ENCODE measurements at places on chromosomes 5 and 9.

GRCh38 chr9:87389936-87390335 lies 107.7 kb upstream of the DAPK1 start:
- no peak for DNase-seq

DNA sequence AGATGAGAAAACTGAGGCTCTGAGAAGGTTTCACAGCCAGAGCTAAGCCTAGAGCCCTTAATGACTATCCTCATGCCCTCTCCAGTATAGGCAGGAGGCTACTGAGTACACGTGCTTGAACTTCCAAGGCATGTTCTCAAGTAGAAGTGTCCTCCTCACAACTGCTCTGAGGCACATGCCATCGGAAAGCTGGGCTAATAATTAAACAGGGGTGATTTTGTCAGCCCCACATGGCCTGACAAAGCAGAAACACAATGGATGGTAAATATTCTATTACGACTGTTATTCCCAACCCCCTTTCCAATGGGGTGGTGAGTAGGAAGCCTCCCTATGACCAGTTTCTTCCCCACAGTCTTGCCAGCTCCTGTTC lies 34.3 kb downstream of the KCNIP1 start:
- DNase-seq: no peak

- no peak for DNase-seq
These were observed 243.4 kb downstream of the ARRDC3 start for GRCh38 chr5:91139572-91140200.

DNA sequence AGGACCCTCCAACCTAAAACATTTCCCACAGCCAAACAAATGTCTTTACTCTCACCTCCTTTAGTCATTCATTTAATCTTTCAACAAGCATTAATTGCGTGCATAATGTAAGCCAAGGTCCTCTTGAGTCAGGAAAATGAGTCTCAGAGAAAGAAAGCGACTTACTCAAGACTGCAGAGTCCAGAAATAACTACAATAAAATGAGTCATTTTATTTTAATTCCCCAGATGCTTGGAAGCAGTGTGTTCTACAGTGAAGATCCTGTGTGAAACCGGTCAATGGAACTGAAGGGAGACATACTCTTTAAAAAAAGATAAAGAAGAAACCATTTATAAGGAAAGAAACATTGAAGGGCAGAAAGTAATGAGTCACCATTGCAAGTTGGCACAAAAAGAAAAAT lies 513.7 kb downstream of the CDK5RAP2 start:
- DNase-seq: no peak

DNA sequence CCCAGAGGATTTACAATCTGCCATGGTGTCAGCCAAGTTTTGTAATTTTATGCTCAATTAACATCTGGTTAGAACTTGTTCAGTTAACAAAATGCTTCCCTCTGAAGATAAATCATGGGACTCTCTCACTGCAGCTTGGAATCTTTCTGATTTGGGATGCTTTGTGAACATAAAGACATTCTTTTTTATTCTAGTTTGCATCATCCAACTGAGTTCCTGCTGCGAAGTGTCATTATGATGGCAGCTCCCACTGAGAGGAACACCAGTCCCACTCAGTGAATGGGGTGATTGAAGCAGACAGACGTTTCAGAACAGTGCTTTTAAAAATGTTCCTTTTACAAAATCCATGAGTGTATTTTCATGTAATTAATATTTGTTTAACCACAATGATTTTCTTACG lies 863.8 kb downstream of the TLE4 start:
- no peak for DNase-seq

DNA sequence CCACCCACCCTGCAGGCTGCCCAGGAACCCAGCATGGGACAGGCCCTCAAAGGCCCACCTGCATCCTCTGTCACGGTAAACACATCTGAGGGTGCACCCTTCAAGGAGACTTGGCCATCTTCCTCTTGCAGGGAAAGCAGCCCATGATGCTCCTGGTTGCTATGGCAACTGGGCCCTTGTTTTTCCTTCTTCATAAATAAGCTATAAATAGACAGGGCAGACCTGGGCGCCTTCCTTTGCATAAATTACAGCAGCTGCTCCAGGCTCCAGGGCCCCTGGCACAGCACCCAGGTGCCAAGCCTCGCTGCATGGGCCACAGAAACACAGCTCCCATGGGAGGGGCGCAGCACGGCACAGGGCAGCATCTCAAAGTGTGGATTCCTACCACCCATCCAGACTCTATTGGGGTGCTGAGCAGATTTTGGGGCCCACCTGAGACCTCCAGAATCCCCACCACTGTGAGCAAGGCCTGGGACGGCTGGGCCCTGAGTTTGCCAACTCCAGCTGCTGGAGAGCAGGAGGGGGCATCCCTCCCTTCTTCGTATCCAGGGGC lies 5.8 kb upstream of the PSMB7 start:
- no peak for DNase-seq

DNA sequence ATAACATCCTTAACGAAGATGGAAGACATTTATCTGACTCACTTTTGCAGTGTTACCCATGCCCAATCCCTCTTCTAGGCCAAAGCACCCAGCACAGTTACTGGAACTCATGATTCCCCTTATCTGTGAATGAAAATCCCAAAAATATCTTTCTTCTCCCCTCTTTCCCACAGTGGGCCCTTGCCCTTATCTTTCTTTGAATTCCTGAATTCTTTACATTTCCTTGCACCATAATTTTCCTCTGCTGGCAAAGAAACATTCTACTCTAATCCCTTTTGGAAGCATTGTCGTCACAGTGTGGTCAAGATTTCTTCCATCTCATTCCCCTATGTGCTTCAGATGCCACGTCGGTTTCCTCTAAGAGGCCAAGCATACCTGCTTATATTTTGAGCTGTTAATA lies 135.9 kb upstream of the LIFR start:
- no peak for DNase-seq

GRCh38 chr5:90793183-90793582 lies 234.6 kb downstream of the ADGRV1 start:
- no peak for DNase-seq

DNA sequence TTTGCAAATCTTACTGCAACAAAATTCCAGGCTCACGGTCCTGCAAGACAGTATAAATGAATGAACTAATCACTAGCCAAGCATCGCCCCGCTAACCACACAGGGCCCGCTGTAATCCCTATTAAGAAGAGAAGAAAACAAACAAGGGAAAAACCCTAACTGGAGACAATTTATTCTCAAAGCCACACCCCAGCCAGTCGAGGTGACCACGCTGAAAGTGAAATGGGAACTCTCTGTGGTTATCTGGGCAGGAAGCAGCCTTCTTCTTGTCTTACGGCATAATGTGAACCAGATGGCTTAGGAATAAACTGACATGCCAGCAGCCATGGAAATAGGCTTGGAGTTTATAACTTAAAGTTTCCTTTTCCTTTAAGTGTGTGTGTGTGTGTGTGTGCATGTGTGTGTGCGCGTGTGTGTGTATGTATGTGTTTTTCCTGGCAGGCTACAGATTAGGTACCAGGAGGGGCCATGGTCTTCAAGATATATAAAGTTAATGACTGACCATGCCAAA lies 120.2 kb downstream of the SEMA6A start:
- DNase-seq: no peak

GRCh38 chr9:126687930-126688461 lies 74.3 kb downstream of the LMX1B start:
- DNase-seq: no peak

- no peak for DNase-seq
These were observed 371.4 kb upstream of the TLE4 start for GRCh38 chr9:79200336-79200735.

- DNase-seq: no peak
These were observed 118.4 kb downstream of the PAPPA start for GRCh38 chr9:116271991-116272390.

- DNase-seq: no peak
These were observed 51.4 kb downstream of the ZNF354C start for GRCh38 chr5:179111267-179112207.
